ENCODE measurements at places on chromosomes 4 and X.
A peak's percentile ranks its signal among the peaks of the same experiment; 100 is the strongest.

DNA sequence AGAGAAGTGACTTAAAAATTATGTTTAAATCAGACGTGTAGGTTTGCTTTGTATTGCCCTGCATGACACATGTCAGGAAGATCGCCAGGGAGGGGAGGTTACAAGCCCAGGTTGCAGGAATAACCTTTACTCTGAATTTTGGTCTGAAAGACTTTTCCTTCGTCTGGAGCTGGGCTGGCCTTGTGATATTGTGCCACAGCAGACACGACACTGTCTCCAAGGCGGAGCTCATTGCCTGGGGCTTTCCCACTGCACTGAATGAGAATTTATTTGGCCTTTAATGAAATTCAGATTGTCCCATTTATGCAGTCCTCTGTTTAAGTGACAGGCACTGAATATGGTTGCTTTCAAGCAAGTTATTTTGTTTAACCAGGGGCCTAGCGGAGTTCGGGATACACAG is 45.1 kb downstream of the RHOH start:
- peak; percentile 52 for DNase-seq

DNA sequence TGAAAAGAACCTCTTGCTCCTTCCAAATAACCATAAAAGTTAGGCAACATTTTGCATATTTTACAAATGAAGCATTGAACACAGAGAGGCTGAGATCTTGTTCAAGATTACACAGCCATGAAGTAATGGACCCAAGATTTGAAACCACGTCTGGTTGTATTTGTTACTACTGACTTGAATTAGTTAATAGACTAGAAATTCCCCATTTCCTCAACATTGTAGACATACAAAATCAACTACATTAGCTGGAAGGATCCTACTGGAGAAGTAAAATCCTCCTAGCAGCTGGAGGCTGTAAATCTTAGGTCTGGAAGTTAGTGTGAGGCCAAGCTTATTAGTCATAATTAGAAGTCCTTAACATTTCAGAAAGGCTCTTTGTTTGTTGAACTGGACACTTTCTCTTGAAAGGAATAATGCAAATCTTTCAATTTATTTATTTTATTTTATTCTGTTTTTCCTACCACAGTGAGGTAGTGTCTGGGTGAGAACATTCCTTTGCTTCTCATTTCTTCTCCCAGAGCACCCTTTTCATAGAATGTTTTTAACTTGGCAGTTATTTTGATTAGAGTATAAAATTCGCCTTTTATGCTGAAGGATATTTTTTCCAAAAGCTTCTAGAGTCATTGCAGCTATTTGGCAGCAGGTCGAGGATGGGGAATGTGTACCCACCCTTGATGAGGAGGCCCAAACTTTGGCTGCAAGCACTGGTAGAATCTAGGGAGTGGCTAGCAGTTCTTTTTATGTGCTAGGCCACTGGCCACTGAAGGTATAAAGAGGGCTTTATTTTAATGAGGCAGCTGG is 62.0 kb upstream of the CLNK start:
- DNase-seq: no peak

DNA sequence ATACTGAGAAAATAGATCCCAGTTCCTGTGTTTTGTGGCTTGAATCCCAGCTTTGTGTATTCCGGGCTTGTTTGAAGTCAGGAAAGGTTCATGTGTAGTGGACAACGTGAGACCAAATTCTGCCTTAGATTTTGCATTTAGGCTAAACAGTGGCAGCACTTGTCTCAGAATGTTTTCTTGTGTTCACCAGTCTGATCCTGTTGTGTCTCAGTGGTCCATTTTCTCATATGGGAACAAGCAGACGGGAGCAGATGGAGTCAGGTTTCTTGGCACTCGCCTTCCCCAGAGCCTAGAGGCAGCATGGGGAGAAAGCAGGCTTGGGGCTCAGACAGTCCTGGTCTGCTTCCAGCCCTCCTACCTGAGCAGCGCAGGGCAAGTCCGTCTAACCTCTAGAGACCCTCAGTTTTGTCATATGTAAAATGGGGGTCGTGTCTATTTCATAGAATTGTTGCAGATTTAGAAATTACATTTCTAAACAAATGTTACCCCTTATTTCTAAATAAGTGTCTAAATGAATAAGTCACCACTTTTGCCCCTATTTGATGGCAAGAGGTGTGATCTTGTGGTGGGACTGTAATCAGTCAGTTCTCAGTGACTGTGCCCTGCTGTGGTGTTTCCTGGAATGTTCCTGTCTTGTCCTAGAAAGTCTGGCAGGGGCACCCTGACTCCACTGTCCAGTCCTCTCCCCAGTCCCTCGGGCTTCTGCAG is 28.3 kb upstream of the MSANTD1 start:
- DNase-seq: no peak

GRCh38 chr4:174696657-174697056 is 132.4 kb downstream of the GLRA3 start:
- no peak for DNase-seq

GRCh38 chrX:155086961-155087735 is 15.8 kb downstream of the BRCC3 start:
- no peak for DNase-seq

DNA sequence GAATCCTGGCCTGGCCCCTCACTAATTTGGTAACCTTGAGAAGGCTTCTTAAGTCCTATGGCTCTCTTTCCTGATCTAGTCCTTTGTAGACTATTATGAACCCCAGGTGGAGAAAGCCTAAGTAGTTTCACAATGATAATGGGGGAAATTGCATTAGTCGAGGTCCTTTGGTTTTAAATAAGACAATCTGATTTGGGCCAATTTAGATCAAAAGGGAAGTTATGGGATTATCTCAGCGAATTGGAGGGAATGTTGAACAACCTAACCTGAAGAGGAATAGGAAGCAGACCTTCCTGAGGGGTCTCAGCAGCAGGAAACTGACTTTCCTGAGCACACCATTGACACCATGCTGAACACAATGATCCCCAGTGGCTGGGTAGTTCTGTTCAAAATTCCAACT is 331.5 kb downstream of the PRDM5 start:
- DNase-seq: no peak

- DNase-seq: peak; percentile 43
Measured at GRCh38 chr4:7043284-7044136, at the start of gene TADA2B. Gene TADA2B (plus strand): TSS chr4:7043372. CDS start chr4:7043580, 208 bp downstream.

GRCh38 chr4:184066584-184067300 is 150.9 kb downstream of the ENPP6 start:
- DNase-seq: no peak

DNA sequence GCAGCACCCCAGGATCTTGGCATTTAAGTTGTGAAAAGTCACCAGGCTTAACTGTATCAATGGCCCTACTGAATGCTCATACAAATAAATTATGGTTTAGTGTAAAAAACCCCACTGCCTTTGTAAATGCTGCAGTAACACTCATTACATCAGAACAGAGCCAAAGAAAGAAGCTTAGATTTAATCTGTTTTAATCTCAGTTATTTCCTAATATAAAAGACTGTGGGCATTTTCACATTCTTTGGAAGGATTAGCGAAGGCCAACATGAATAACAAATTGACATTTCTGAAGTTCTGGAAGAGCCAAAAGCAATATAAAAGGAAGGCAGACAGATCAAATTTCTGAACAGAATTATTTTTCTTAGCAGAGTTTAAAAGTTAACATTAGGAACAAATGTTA is 140.0 kb upstream of the HCCS start:
- DNase-seq: no peak

All from activated CD4-positive, alpha-beta T cell treated with anti-CD3 and anti-CD28 coated beads for 4 hours (primary cell).